Esophagus squamous epithelium (tissue), 5 donors: ENCODE measurements at places on chromosomes 1 and 21.

DNA sequence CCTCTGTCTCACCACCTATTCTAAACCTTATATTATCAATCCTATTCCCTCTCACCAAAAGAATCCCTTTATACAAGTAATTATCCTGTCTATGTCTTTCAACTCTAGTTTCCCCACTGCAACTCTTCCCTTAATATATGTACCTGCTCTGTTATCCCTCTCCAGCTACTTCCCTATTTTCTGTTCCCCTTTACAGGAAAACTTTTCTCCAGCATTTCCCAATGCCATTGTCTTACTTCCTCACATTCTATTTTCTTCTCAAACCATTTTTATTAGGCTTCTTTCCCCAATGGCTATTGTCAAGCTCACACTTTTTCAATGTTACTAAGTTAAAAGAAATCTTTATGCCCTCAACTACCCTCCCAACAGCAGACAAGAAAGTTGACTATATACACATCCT, 11.6 kb downstream of the DPYD start:
- no peak for DNase-seq

DNA sequence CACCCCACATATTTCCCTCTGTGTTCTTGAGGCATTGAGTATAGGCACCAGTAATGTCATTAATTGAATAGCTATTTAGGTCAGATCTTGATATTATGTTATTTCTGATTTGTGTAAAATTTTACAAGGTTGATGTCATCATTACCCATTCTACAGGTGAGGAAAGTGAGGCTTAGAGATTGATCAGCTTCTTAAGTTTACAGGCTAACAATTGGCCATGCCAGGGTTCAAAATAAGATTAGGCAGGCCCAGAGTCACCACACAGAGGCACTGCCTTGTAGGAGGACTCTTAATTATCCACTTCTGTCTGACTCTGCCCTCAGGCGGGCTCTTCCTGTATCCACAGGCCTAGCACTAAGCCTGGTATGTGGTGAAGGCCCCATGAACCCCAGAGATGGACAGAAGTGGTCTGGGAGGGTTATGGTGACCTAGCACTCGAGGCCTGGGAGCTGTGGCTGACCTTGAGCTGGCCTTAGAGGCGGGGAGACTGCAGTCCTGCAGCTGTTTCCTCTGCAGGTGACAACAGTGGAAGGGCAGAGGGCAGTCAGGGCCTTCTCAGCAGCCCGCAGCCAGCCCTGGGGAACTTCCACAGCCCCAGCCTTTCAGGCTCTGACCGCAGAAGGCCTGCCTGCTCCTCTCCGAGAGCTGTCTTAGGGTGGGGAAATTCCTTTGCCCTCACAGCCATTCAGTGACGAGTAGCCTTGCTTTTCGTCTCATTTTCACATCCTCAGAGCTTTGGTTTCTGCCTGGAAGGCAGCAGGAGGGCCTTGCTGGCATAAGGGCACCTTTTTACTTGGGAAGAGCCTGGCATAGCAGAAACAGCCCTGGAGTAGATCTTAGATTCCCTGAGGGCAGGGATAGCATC, 12.2 kb downstream of the ZDHHC18 start:
- DNase-seq: no peak

GRCh38 chr1:198253259-198253658, 96.5 kb downstream of the NEK7 start:
- DNase-seq: no peak

GRCh38 chr1:33876970-33877650, 13.2 kb downstream of the HMGB4 start:
- no peak for DNase-seq

DNA sequence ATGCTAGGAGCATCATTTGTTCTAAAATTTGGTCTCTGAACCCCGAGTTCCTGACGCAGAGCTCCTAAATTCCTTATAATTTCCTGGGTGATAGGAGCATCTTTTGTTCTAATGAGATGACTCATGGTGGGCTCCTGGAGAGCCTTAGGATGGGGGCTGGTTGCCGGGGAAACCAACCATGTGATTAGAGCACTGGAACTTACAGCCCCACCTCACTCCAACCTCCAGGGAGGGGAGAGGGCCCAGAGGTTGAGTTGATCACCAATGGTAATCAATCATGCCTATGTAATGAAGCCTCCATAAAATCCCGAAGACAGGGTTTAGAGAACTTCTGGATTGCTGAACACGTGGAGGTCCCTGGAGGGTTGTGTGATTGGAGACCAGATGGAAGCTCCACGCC, 7.7 kb downstream of the SHISAL2A start:
- DNase-seq: no peak
